Stimulated activated CD4-positive, alpha-beta T cell treated with anti-CD3 and anti-CD28 coated beads, Interleukin-1b, Interleukin-23, amount 100 ng/mL, for 4 hours (primary cell): ENCODE measurements at places on chromosomes 5 and 9.

DNA sequence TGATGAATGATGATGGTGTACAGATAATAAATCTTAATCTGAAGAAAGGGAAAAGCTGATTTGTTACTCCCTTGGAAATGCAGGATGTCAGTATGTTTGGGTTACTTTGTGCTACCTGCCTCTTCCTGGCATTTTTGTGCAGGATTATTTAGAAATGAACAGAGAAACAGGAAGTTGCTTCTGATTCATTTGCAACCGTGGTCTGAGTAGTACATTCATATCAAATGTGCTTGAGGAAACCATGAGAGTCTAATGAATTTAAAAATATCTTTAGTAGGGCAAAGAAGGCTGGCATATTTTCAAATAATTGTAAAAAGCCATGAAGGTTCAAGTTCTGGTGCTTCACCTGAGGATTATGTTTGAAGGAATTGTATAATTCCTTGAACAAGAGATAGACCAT lies 391.6 kb downstream of the TMEM161B start:
- DNase-seq, result no peak

DNA sequence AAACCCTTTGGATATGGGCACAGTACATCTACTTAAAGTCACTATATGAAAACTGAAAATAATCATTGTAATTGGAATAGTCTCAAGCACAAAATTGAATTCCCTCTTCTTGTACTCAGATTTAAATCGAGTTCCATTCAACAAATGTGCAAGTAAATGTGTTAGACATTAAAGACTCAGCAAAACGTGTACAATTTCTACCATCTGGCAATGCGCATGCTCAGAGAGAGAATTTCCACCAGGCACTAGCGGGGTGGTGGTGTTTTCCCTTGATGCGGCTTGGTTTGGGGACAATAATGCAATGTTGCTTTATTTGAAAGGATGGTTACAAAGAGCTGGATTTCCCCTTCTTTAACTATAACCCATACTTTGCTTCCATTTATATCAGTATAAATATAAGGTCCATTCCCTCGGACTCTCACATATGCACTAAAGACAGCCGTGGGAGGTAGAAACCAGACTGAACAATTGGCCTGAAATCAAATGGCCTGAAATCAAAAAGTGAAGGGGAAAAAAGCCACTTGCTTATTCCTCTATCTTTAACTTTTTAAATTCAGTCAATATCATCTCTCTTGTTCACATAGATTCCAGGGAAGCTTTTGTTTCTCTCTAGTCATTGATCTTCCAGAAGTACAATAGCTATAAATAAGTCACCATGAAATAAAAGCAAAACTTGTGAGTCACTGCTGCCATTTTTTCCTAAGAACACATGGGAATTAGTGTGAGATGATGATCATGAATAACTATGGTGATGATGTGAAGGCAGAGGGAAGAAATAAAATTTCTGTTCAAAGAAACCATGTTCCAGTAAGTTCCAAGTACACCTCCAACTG lies 59.2 kb downstream of the ADAMTS12 start:
- DNase-seq, result no peak

DNA sequence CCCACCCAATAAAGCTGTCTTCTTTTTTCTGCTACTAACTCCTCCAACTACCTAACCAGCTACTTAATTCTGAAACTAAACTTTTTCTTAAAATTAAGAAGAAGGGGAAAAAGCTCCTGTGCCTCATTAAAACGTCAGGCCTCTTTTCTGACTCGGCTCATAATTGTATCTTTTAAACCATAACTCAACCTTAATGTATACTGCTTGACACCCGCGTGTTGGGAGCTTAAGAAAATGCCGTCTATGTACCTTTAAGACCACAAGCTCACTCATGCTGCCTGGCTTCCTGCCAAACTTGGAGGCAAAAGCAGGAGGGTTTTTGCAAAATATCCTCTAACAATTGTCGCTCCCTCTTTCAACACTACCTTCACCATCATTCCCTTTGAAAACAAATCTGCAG lies 5.0 kb downstream of the EBF1 start:
- no peak for DNase-seq

- DNase-seq, result no peak
Observed at GRCh38 chr5:36414869-36415282, 113.2 kb upstream of the RANBP3L start.

DNA sequence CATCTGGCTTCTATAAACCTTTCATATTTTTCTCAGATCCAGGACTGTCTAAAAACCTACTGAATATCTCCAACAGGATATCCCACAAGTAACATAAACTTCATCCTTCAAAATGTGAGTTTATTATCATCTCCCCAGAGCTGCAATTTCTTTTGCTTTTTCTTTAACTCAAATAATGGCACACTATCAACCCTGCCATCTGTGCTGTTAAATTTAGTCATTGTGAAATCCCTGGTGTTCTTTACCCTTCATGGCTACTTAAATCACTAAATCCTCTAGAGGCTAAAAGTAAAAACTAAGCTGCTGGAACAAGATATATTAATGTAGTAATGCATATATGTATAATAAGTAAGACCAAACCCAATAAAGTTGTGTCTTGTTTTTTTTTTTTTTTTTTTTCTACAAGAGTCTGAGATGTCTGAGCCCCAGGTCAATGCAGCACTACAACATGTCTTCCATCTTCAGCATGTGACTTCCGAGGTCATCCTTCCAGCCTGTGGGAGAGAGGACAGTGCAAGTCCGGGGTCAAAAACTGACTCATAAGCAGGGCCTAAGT lies 362.9 kb downstream of the ADGRV1 start:
- no peak for DNase-seq

- DNase-seq, result no peak
Observed at GRCh38 chr5:125244531-125244930, 498.1 kb upstream of the ZNF608 start.

- DNase-seq, result no peak
Observed at GRCh38 chr5:74624931-74625505, 15.5 kb downstream of the ENC1 start.

- DNase-seq, result no peak
Observed at GRCh38 chr9:123495731-123496130, 139.7 kb downstream of the CRB2 start.

GRCh38 chr5:93594591-93595419 lies 11.8 kb downstream of the NR2F1 start:
- DNase-seq, result no peak

- DNase-seq, result no peak
Observed at GRCh38 chr5:116583085-116583861, 8.7 kb upstream of the SEMA6A start.

- no peak for DNase-seq
Observed at GRCh38 chr5:54883374-54884194, 101.8 kb downstream of the ESM1 start.

DNA sequence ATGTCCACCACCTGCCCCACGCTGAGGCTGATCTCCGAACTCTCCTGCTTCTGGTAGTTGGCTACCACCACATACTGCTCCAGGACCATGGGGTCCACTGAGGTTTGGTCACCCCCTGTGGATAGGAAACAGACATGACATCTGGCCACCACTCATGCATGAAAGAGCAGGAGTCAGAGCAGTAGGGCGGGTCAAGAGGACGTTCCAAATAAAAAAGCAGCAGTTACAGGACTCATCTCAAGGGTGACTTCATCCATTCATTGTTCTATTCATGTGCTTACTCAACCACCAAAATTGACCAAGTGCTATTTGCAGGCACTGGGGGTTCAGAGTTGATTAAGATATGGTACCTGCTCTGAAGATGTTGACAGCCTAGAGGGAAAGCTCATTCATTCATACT lies 79.2 kb upstream of the UBTD2 start:
- DNase-seq, result no peak

- DNase-seq, result no peak
Observed at GRCh38 chr5:96742538-96742937, 65.2 kb downstream of the ERAP1 start.

DNA sequence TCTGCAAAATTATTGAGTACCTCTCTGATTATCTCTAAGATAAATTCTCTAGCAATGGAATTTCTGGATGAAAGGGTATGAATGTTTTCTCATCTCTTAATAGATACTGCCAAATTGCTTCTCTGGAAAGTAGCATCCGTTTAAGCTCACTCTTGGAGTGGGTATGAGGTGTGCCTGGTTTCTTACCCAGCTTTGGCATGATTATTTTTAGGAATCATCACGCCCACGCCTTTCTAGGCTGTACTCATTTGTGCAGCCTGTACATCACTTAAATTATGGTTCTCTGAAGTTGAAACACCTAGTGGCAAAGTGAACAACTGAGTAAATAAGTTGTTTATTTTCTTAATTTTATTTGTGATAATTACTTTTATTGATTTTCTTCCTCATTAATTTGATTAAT lies 156.5 kb upstream of the IL12B start:
- DNase-seq, result no peak

GRCh38 chr5:106172681-106173532 lies 1497.8 kb downstream of the EFNA5 start:
- DNase-seq, result no peak

DNA sequence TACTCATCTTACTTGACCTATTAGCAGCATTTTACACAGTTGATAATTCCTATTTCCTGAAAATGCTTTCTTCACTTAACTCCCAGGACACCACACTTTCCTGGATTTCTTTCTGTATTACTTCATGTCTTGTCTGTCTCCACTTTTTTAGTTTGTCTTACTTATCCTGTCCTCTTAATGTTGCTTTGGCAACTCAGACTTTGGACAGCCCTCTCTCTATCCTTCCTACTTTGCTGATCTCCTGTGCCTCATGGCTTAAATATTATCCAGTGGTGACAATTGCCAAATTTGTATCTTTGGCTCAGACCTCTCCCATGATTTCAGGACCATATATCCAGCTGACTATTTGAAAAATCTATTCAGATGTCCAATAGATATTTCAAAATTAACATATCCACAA lies 39.8 kb upstream of the NUDT12 start:
- DNase-seq, result no peak

- DNase-seq, result no peak
Observed at GRCh38 chr5:56142614-56143372, 90.3 kb downstream of the ANKRD55 start.

DNA sequence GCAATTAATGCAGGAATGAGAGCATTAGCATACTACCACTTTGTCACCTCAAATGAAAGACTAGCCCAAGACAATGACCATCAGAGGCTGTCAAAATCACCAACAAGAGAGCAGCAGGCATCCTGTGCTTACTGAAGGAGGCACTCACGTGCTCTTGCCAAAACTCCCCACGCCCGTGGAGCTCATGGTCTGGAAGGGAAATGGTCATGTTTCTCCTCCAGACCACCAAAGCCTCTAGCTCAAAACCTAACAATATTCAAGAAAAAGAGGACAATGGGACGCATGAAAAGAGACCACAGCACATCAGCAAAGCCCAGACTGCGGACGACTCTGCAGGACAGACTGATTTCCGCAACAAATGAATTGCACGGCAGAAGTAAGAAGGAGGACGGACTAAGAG lies 12.8 kb downstream of the AKNA start:
- no peak for DNase-seq

DNA sequence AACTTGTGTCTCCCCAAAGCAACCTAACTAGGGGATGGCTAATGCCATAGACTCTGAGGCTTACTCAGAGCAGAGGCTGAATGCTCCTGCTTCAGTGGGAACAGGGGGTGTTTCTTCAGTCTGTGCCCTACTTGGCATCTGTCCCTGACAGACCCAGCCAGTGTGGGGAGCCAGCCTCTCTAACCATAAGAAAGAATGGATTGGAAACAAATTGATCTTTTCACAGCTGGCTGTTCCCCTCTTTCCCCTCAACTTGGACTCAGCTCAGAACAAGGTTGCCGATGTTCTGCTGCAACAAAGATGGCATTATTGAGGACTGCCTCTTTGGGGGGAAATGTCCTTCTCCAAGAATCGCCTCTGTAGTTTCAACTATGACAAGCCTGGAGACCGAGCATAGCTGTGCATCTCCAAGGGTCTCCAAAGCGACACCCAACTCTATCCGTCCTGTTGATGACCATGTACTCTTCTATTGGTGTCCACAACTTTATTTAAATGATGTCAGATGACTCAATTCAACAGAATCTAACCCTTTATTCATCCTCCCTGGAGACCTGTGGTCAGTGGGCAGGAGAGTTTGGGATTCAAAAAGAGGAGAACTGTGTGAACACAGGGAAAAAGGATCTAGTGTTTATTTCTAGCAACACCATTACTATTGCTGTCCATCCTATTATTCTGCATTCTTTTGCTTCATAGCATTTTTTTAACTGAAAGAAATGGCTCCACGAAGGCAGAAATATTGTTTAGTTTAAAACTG lies 24.7 kb upstream of the TNC start:
- no peak for DNase-seq

DNA sequence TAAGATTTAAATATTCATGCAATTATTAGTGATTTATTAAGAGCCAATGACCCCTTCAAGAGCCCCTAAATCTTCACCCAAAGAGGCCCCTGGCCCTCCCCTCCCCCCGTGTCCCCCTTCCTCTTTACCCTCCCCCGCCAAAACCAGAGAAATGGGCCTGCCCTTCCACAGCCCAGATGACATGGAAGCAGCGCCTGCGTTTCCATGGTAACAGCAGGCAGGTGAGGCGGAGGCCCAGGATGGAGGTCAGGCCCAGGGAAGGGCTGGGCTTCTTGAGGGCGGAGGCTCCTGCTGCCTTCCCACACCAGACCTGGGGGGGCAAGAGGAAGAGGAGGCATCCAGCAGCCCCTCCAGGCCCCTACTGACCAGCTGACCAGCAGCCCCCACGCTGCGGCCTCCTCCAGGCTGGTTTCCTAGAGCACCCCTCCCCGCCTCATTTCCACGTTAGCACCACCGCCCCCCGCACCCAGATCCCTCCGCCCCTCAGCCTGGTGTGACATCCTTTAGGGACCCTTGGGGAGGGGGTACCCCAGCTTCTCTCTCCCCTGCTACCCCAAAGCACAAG lies 37.4 kb downstream of the UNC5A start:
- no peak for DNase-seq

DNA sequence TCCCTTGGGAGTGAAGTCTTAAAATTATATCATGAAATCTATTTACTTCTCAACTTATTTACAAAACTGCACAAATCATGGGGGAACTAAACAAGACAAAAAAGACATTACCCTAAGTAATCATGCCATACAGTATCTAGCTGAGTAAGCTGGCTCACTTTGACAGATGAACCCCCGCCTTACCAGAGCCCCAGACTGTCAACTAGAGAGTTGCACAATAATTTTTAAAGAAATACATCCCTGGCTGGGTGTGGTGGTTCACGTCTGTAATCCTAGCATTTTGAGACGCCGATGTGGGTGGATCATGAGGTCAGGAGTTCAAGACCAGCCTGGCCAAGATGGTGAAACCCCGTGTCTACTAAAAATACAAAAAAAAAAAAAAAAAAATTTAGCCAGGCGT lies 62.3 kb downstream of the LPAR1 start:
- DNase-seq, result no peak

- DNase-seq, result no peak
Observed at GRCh38 chr5:174412941-174413340, 311.4 kb upstream of the MSX2 start.

- DNase-seq, result no peak
Observed at GRCh38 chr5:19630876-19631275, 357.1 kb downstream of the CDH18 start.
